ENCODE measurements at places on chromosomes 5 and 9.

DNA sequence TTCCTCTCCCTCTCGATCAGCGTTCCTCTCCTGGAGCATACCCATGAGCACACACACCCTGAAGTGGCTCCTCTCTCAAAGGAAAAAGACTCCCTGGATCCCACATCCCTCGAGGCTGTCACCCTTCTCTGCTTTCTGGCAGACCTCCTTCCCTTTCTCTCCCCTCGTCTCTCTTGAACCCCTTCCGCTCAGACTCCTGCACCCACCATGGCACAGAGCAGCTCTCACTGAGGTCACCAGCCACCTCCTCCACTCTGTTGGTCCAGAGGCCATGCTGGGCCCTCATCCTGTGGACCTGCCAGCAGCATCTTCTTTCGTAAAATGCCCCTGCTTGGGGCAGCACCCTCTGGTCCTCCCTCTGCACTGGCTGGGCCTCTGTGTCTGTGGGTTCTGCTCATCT is 5.7 kb downstream of the B4GALT7 start:
- no peak for DNase-seq

- no peak for DNase-seq
Observed at GRCh38 chr5:759111-759751, 25.3 kb downstream of the ZDHHC11B start.

DNA sequence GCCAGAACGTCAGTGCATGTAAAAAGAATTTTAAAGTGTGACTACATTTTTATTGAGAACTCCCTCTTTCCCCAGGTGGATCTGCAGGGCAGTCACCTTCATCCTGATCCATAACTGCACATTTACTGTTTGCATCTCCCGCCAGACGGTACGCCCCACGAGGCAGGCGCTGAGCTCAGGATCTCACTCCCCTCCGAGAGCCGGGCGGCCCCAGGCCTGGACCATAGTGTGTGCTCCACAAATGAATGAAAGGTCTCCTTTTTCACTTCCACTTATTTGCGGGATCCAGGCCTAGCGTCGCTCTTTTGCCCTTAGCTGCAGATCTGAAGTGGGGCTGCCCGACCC is 378 bp downstream of the DROSHA start:
- no peak for DNase-seq

- DNase-seq: no peak
Observed at GRCh38 chr5:103428411-103428871, 134.1 kb downstream of the NUDT12 start.

GRCh38 chr5:148909040-148909439 is 82.6 kb downstream of the ADRB2 start:
- DNase-seq: no peak

GRCh38 chr5:91367908-91368648 is 15.0 kb downstream of the ARRDC3 start:
- no peak for DNase-seq

- no peak for DNase-seq
Observed at GRCh38 chr9:92720807-92721535, 43.7 kb downstream of the BICD2 start.

DNA sequence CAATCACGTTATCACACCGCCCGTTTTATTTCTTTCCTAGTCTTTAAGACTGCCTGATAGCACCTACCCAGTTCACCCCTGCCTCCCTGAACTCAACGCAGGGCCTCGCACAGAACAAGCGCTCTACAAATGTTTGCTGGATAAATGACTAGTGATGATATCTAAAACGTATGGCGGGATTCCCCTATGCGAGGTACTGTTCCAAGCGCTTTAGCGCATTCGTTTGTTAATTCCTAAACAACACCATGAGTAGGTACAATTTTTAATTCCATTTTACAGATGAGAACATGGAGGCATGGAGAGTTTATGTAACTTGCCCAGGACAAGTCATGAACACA is 6.6 kb downstream of the POU4F3 start:
- no peak for DNase-seq

GRCh38 chr9:19423163-19423562 is 14.4 kb downstream of the ACER2 start:
- no peak for DNase-seq

GRCh38 chr5:8508231-8508630 is 639.3 kb downstream of the MTRR start:
- no peak for DNase-seq

DNA sequence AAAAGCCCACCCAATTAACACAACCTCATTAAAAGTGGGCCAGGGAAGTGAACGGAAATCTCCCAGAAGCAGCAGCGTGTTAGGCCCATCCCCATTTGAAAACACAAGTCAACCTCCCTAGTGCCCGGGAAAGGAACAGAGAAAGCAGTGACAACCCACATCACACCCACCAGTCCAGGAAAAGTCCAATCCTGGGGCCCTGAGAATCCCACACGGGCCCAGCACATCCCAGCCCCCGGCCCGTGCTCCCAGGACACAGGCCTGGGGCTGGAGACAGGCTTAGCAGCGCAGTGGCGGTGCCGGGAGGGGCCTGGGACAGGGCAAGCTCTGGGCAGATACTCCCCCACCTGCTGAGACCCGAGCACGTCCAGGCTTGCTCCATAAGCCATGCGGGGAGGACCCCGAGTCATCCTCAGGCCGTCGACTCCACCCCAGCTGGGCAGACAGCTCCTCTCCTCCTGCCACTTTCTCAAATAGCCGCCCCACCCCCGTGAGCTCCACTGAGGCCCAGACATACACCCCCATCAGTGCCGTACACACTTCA is 101.0 kb downstream of the KCNT1 start:
- no peak for DNase-seq

DNA sequence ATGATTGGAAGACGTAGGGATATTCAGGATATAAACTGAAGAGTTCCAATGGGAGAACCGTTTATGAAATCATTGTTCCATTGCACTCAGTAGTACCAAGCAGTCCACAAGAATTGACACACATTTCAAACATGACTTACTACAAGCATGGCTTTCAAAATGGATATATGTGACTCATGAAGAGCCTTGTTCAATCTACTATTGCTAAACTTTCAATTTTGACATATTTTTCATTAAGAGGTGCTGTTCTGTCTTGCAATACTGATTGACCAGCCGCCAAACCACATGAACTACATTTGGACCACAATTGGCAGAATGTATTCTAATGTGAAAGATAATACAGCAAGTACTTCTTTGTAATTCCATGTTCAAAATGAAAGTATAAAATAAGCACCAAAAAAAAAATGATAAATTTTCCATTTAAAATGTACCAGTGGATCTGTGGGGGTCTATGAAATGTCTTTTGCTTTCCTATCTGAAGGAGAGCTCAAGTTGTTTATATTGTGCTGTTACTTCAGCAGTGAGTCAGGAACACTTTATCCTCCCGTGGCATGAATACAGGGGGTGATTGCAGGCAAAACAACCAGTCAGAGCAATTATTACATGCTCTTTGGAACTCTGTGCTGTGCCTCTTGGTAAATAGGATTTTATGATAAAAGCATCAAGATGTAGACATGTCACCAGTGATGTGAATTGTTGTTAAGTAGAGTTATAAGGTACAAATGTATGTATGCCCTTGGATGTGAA is 366.0 kb downstream of the ARRDC3 start:
- DNase-seq: no peak

DNA sequence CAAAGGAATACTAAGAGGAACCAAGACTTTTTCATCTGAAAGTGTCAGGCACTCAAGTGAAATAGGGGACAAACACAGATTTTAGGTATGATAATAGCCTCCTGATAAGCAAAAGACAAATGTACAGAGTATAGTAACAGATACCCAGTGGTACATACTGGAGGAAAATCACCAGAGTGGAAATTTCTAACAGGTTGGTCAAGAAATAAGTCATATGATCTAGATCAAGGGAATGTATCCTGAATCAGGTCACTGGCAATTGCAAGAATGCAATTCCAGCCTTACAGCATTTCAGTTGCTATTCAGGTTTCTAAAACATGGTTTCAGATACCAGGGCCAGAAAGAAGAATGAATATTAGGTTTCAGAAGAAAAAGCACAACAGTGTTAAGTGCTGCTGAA is 82.2 kb upstream of the SLCO6A1 start:
- no peak for DNase-seq

DNA sequence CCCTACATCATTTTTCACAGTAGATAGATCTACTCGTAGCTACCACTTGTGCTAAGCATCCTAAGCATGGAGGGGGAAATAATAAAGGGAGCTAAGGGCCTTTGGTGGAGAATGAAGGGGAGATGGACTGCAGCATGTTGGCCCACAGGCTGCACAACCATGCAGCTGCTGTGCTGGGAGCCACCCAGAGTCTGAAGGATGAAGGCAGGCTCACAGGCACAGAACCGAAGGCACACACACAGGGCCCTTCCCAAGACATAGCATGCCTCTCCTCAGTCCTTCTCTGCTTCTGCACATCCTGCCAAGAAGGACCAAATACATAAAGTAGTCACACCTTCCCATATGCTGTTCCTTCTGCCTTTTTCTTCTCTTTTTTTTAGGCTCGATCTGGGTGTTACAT is 6.6 kb downstream of the FAM193B start:
- DNase-seq: no peak

DNA sequence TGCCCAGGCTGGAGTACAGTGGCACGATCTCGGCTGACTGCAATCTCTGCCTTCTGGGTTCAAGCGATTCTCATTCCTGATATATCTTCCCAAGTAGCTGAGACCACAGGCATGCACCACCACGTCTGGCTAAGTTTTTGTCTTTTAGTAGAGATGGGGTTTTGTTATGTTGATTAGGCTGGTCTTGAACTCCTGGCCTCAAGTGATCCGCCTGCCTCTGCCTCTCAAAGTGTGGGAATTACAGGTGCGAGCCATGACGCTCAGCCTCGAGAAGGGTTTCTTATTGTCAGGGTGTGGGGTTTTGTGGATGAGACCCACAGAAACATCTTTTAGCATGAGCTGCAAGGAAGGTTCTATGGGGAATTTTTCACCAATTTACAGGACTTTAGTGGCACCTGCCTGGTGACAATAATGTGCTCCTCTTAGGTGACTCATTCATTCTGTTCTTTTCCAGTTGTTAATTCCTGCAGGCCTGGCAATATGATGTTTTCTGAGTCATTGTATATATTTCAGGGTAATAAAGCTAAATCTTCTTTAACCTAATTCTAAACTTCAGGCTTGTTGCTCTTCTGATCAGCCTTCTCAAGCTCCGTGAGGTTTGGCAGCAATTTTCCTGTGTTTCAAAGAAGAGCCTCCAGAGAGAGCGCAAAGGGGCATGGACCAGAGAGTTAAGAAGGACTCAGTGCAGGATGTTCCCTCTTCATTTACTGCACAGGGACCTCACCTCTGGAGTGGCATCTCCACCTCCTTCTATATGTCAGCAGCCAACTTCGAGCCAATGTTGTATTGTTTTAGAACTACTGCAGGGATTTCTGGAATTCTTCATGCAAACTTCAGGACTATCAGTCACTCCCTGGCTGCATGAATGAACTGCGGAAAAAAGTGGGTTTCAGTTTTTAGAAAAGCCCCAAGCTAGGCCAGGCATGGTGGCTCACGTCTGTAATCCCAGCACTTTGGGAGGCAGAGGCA is 77.8 kb upstream of the ZNF618 start:
- DNase-seq: no peak

DNA sequence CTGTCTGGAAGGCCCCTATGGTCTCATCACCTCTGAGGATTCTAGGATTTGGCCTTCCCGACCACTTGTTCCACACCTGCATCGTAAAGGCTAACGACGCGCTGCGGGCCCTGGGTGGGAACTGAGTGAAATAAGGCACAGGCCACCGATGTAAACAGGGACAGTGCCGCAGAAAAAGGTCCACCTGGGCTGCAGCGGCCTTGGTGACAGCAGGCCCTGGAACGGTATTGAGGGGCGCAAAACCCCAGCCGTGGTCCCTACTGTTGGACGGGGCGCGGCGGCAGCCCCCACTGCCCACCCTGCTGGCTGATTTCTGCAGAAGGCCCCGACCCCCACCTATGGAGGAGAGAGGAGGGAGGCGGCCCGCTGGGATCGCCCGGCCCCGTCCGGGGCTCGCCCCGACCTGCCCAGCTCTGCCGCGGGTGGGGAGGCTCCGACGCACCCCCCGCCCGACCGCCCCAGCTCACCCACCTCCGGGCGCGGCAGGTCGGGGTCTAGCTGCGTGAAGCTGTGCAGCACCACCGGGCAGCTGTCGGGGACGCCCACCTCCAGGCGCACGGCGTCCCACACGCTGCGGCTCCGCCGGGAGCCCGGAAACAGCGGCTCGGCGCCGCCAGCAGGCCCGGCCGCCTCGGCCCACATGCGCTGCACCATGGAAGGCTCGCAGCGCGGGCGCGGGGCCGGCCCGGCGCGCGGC is 391 bp downstream of the RALGDS start:
- DNase-seq: no peak

GRCh38 chr5:83482961-83483360 is 11.4 kb downstream of the VCAN start:
- no peak for DNase-seq

GRCh38 chr5:179162351-179163235 is 102.4 kb downstream of the ZNF354C start:
- DNase-seq: no peak

DNA sequence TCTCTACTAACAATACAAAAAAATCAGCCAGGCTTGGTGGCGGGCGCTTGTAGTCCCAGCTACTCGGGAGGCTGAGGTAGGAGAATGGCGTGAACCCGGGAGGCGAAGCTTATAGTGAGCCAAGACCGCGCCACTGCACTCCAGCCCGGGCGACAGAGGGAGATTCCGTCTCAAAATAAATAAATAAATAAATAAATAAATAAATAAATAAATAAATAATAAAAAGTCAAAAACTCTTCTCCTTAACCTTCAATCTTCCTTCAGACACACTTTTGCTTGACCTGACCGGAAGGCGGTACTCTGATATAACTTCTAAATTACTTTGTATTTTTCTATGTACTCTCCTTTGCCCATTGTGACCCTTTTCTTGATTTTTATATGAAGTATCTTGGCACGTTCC is 302.1 kb downstream of the SLF1 start:
- no peak for DNase-seq

DNA sequence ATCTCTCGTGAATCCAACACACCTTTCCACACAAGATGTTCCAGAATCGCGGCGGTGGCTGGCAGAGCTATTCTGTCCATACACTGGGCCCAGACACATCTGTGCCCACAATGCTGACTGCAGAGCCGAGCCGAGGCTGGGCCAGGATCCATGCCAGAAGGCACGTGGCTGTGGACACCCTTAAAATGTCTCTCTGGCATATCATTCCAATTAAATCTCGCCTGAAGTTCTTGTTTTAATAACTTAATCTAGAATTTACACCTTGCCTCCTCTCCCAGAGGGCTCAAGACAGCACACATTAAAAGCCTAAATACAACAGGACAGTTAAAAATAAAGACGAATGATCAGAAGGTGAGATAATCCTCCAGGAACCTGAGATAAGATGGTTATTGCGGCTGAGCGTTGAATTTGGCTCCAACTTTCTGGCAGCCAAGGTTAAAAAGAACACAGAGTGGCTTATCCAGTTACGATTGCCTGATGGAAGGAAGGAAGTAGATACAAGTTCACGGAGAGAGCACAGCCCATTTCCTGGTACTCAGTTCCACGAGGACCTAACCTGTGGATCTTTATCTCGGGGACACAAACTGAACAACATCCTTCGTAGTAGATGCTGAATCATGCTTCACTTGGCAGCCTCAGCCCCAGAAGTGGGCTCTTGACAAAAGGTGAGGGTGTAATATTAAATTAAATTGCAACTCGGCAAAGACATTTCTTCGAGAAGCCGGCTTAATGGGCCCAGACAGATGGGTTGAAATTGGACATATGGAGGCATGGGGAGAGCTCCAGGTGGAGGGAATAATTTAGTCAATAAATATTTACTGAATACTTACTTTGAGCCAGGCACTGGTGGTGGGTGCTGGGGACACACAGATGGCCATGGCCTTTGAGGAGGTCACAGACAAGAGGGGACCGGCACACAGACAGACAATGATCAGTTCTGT is 86.0 kb upstream of the TBC1D2 start:
- DNase-seq: no peak
